Subcutaneous adipose tissue (tissue), 4 donors: ENCODE measurements at places on chromosomes 7 and 10. TPM values are rescaled to one million over a fixed set of nuclear protein-coding genes. Genes with fewer than 3 reads are reported as not detected.

The NPTX2 gene
- total RNA-seq, result 6.7 TPM

The SLC26A4 gene
- 0.22 TPM for total RNA-seq

The ZNF727 gene
- 7.7 TPM for total RNA-seq

The TMEM176A gene
- 17.3 TPM for total RNA-seq

The HSPA12A gene
- total RNA-seq, result 41.3 TPM

The IKZF1 gene
- total RNA-seq, result 49.3 TPM

The TFAM gene
- total RNA-seq, result 15.6 TPM

The PARD3 gene
- total RNA-seq, result 39.4 TPM

The HOXA2 gene
- not detected for total RNA-seq

The KIAA1217 gene
- total RNA-seq, result 10.7 TPM

The HOXA6 gene
- total RNA-seq, result 2.7 TPM

The PRSS1 gene
- not detected for total RNA-seq

The SPDYE5 gene
- not detected for total RNA-seq

The TACC2 gene
- total RNA-seq, result 71.6 TPM

The DYNC1I1 gene
- total RNA-seq, result 4.5 TPM

The SKAP2 gene
- 29.2 TPM for total RNA-seq

The CTAGE6 gene
- total RNA-seq, result 1.5 TPM

The NXPH1 gene
- total RNA-seq, result not detected

The MOGAT3 gene
- not detected for total RNA-seq

The PRR15 gene
- not detected for total RNA-seq

The SFR1 gene
- 9.0 TPM for total RNA-seq

The VWDE gene
- total RNA-seq, result not detected

The TMEM225B gene
- 1.1 TPM for total RNA-seq

The CDNF gene
- total RNA-seq, result 2.0 TPM

The STEAP2 gene
- total RNA-seq, result 15.6 TPM

The SPDYE11 gene
- total RNA-seq, result not detected

The PRKAR2B gene
- total RNA-seq, result 678 TPM

The RARRES2 gene
- 334 TPM for total RNA-seq

The AGR2 gene
- total RNA-seq, result not detected

The EMX2 gene
- 3.9 TPM for total RNA-seq

The DRGX gene
- not detected for total RNA-seq
